Activated T-cell treated with anti-CD3 and anti-CD28 coated beads for 24 hours (primary cell): ENCODE measurements at places on chromosomes 16 and 17.

DNA sequence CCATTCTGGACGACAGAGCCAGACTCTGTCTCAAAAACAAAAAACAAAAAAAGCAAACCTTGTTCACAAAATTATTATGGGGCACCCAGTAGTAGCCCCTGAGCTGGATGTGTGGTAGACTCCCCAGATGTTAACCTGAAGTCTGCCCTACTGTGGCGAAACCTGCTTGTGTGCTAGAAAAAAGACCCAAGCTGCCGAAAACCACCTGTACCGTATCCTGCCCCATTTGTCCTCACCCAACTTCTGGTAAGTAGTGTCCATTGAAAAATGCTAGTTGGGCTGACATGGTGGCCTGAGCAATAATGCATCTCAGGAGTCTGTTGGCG lies 9.1 kb downstream of the RMI2 start:
- no peak for DNase-seq

DNA sequence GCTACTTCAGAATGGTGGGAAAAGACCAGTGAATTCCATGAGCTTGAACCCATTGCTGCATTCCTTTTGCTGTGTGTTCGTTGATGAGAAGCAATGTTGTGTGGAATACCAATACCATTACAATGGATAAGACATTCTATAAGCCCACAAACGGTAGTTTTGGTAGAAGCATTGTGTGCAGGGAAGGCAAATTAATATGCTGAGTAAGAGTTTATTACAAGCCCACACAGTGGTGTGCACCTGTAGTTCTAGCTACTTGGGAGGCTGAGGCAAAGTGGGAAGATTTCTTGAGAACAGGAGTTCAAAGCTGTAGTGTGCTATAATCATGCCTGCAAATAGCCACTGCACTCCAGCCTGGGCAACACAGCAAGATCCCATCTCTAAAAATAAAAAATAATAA lies 19.9 kb upstream of the TENT4B start:
- DNase-seq = no peak

DNA sequence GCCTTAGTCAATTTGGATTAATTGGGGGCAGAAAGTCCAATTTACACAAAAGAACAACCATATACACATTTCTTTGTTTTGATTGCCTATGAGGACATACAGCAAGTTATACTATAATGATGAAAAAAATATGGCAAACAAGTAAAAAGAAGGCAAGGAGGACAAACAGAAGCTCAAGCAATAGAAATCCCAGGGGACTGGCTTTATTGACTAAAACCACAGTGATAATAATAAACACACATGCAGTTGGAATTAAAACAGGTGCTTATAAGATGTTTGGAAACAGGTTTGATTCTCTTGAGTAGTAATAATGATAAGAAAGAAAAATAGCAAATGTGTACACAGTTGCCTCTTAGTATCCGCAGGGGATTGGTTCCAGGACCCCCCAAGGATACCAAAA lies 176.4 kb downstream of the SHISA9 start:
- no peak for DNase-seq

DNA sequence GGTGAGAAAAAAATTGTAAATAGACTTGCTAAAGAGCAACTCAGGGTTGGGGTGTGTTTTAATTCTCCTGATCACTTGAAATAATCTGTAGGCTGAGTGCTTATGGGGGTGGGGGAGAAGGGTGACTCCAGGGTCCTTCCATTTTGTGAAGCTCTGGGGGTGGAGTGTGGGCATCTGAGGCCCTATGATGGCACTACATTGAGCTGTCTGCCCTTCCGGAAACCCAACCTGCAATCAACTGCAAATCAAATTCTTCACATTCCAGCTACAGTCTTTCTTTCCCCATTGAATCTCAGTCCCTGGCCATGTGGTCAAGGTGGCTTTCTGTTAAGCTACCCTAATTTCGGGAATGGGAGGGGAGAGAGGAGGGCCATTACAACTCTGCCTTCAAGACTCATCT lies 6.0 kb upstream of the CDC6 start:
- no peak for DNase-seq

DNA sequence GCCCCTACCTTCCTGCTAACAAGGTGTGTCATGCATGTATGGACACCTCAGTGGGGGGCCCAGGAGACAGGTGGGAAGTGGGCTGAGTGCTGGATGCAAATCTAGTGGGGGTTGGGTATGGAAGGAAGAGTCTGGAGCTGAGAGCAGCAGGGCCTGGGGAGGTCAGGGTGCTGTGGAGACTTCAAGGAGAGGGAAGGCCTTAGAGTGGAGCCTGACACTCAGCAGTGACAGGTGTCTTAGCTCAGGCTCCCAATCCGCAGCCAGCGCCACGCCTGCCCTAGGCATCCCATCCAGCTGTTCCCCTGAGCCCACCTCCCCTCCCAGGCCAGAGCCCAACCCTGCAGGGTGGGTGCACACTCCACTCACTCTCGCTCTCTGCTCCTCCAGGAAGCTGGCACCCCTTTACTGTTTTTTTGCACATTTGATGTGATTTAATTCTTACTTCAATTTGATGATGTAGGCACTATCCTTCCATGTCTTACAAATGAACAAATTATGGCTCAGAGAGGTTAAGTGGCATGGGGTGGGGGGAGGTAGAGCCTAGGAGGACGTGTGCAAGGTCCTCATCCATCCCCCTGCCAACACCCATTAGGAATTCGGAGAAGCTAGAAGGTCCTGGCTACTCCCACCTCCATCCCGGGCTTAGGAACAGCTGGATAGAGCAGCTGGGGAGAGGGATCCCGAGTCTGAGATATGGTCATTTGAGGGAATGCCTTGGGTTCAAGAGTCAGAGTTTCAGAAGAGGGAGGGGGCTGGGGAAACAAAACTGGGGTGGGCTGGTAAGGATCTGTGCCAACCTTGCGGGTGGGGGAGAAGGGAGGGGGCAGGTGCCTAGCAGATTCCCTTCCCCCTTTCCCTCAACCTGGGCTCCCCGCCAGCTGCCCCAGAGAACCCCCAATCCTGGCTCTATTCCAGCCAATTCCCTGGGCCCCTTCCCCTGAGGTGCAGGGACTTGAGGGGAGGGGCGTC lies 2.1 kb downstream of the FAM171A2 start:
- no peak for DNase-seq

- no peak for DNase-seq
Measured at GRCh38 chr16:23570992-23571632, 13.6 kb downstream of the UBFD1 start.

DNA sequence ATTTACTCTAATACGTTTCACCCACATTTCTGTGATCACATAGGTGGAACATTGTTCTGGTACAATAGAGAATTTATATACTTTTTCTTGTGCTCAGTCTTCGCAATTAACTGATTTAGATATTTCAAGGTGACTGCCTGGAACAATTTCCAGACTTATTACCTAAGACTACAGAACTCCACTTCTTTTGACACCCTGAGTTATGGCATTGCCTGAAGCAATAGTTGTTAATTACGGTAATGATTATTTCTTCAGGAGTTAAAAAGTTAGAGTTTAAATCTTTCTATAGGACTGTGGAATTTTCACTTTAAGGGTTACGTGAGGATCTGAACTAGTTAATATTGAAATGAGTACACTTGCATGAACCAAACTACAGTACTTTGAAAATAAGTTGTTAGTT lies 74.8 kb downstream of the MAP2K6 start:
- no peak for DNase-seq

DNA sequence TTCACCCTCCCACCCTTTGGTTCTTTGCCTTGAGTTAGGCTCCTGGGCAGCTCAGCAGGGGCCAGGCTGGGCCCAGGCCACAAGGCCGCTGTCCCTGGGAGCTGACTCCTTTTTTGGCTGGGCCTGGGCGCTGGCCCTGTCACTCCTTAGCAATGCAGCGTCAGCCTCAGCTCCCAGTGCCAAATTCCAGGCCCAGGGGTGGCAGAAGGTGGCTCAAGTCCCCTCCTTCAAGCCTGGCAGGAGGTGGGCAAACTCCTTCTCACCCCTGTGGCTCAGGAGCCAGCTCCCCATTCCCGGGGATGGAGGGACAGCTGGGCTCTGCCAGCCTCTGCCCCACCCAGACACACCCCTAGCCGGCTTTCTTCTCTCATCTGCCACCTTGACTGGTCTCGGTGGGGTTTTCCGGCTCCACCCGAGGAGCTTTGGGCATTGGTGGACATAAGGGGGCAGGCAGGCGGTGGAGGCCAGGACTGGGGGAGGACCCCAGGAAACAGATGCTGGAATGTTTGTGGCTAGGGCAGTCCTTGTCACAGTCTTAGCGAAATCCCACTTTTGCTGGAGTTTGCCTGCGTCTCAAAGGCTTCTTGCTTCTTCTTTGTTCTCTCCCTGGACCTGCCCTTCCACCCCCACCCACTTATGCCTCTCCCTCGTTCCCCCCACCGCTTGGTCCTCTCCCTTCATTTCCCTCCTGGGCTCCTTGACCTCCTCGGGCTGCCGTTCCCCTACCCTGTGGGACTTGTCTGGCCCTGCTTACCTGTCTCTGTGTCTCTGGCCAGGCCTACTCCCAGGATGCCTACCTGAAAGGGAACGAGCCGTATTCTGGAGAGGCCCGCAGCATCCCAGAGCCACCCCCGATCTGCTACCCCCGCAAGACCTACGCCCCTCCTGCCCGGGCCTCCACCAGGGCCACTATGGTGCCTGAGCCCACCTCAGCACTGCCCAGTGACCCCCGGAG lies 37.4 kb downstream of the ARHGAP23 start:
- no peak for DNase-seq

GRCh38 chr17:45315648-45316433 lies 979 bp downstream of the MAP3K14 start:
- DNase-seq = no peak

GRCh38 chr17:19569785-19570543 lies 36.3 kb downstream of the SLC47A1 start:
- DNase-seq = no peak
